ENCODE measurements at places on chromosomes 12 and 14.
A peak's percentile ranks its signal among the peaks of the same experiment; 100 is the strongest.

DNA sequence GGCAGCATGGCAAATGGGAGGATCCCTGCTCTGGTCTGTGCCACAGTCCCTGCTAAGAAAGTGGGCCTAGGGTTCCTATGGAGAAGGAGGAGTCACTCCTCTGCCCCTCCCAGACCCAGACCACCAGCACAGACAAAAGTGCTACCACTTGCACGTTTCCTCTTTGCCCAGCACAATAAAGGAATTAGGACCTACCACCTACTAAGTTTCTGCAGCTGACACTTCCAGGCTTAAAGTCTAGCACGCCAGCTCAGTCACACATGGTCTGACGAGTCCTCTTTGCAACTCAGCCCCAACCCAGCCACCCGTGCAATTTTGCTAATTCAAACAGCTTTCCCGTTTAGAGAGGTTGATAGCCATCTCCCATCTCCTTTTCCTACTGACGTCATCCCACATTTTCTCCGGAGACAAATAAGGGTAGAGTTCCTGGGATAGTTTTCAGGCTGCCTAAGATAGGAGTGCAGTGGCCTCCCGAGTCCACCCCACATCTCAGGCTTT lies 66.2 kb upstream of the PTGR2 start:
- peak; percentile 20 for DNase-seq

- no peak for DNase-seq
These were observed 8.1 kb downstream of the GAPDH start for GRCh38 chr12:6542209-6543009.

GRCh38 chr14:89504602-89505313 lies 87.7 kb upstream of the FOXN3 start:
- DNase-seq: peak; percentile 16

DNA sequence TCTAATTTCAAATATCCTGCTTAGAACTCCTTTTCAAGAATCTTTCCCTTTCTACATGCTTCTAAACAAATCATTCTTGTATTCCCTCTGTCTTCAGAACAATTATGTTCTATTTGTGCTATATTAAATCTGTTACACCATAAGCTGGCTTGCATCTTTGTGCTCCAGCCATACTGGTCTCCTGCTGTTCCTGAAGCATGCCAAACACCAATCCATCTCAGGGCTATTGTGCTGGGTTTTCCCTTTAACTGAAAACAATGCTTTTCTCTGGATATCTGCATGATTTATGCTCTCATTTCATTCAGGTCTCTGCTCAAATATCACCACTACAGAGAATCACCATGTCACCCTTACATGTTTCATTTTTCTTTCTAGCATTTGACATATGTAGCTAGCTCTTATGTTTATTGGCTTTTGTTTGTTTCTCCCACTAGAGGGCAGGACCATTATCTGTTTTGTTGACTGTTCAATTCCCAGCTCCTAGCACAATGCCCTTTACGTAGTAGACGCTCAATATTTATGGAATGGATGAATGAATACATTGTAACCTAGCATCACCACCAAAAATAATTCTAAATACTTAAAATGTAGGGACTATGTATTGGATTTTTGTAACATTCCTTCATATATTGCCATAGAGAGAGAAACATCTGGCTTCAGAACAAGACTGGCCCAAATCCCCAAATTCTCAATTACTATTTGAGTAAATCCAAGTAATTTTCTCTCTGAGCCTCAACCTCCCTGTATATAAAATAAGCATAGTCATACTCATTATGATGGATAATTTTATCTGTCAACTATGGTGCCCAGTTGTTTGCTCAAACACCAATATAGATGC lies 302.0 kb upstream of the SYT1 start:
- no peak for DNase-seq

- no peak for DNase-seq
These were observed 31.3 kb upstream of the VSX2 start for GRCh38 chr14:74207943-74208342.

DNA sequence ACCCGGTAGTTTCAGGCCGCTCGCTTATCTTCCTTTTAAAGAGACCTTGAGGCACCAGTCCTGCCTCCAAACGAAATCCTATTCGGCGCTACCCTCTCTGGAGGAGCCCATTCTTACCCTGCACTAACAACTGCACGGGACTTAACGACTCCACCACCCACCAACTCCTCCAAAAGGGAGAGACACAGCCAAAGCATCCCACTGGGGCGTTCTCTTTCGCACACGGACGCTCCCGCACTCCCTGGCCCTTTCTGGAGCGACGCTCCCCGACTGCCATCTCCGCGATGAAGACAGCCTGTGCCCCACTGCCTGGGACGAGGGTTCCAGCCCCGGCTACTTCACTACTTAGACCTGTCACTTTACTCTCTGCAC lies 650 bp downstream of the GALC start:
- DNase-seq: no peak

DNA sequence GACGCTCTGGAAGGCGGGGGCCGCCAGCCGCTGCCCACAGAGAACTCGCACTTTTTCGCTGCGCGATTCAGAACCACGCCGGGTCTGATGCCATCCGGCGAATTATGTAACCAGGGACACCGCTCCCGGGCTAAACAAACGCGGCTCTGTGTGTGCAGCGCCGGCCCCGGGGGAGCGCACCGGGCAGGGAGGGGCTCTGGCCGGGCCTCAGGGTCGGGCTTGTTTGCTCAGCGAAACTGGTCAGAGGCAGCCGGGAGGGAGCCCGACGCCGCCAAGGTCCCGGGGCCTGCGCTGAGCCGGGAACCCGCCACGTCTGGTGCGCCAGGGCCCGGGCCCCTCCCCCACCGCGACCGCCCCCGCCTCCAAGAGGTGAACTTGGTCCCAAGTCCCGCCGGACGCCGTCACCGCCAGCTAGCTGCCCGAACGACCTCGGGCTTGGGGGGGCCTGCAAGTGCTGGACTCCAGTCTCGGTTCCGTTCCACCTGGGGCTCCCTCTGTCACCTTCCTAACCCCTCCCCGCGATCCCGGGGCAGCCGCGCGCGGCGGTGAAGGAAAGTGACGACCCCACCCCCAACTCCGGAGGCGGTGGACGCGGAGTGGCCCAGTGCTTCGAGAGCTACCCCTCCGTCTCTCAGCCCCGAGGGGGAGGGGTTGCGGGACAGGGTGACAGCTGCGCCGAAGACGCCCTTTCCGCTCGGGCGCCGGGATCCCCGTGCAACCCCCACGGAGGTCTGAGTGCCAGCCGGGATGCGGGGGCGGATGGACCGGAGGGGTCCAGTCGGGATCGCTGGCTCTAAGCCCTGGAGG lies 848 bp downstream of the CTDSP2 start:
- peak; percentile 62 for DNase-seq

DNA sequence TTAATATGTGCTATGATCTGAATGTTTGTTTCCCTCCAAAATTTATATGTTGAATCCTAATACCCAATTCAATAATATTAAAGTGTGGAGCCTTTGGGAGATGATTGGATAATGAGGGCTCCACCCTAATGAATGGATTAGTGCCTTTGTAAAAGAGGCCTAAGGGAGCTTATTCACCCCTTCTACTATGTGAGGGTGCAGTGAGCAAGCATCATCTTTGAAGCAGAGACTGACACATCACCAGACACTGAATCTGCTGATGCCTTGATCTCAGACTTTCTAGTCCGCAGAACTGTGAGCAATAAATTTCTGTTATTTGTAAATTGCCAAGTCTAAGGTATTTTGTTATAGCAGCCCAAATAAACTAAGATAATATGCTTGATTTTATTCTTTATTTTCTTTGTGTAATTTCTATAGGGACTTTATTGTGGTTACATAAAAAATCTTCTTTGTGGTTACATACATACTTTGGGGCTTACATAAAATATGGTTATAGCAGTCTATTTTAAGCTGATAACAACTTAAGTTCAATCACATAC lies 131.1 kb upstream of the SLC38A2 start:
- no peak for DNase-seq

- DNase-seq: no peak
These were observed 61.0 kb downstream of the NT5DC3 start for GRCh38 chr12:103780093-103780440.

GRCh38 chr14:23359167-23359626 lies 5.8 kb downstream of the EFS start:
- DNase-seq: no peak

GRCh38 chr12:76307083-76307482 lies 41.1 kb downstream of the BBS10 start:
- DNase-seq: no peak

- peak; percentile 45 for DNase-seq
These were observed 37.5 kb downstream of the EMP1 start for GRCh38 chr12:13233830-13234641.

- DNase-seq: peak; percentile 57
These were observed 65.1 kb downstream of the CRADD start for GRCh38 chr12:93742110-93742934.

GRCh38 chr12:107704041-107704440 lies 18.4 kb downstream of the PWP1 start:
- DNase-seq: no peak

DNA sequence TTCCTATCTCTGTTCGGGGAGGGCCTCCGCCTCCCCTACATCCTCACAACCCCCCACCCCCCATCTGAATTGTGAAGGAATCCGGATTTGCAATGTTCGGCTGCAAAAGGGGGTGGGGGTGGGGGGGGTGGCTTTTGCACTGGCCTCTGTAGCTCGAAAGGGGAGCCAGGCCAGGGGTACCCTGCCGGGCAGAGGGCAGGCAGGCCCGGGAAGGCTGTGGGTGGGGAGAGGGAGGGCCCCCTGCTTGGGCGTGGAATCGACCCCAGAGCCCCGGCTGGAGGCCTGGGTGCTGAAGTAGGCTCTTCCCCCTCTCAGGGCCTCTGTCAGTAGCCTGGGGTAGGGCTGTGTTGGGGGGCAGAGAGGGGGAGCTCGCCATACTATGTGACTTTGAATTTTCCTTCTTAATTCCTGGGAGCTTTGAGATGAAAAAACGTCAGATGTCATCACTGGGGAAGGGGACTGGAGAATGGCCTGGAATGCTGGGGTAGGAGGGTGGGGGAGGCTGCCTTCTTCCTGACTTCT lies 1.1 kb downstream of the LRP1 start:
- DNase-seq: no peak

DNA sequence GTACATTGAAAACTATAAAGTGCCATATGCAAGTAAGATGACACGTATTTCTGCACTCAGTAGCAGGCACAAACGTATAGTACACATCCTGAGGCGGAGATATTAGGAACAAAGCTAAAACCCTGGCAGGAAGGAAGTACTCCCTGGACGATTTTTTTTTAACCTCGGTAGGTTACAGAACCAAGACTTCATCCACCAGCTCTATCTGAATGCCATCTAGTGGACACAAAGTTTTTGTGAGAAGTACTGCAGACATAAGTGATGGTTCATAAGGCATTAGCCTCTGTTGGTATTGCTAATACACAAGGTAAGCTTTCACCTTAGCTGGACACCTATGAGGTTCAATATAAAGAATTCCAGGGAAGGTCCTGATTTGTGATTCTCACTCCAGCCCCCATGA lies 83.0 kb upstream of the CCDC196 start:
- peak; percentile 25 for DNase-seq
